ENCODE measurements at places on chromosomes 3 and 15.

DNA sequence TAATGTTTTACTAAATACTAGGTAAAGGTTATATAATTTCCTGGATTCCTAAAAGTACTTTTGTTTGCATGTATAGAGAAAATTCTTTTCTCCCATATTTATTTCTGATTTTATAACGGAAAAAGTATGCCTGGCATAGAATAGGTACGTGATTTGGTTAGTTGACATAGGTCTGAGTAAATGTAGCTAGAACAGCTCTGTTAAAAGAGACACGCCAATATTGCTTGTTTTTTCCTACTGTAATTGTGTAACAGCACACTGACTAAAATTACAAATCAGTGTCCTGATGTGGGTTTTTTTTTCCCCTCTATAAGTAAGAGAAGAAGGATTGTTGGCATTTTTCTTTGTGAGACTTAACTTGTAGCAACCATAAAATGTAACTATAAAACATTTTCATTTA lies 26.7 kb downstream of the KLHL24 start:
- no peak for DNase-seq

GRCh38 chr15:39279311-39279710 lies 301.6 kb upstream of the THBS1 start:
- DNase-seq = no peak

DNA sequence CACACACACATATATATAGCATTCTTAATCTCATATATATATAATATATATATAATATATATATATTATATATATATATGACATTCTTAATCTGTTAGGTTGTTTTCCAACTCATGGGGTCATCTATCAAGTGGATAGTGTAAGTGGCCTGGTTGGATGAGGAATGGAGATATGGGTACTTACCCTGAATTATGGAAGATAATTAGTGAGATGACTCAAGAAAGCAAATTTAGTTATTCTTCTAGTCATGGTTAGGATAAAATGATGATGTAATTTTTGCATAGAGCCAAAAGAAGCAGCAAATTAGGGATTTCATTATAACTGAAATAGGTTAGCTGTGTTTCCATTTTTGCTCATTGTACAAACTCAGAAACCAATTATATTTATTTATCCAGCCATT lies 448.2 kb downstream of the LPP start:
- DNase-seq = no peak

DNA sequence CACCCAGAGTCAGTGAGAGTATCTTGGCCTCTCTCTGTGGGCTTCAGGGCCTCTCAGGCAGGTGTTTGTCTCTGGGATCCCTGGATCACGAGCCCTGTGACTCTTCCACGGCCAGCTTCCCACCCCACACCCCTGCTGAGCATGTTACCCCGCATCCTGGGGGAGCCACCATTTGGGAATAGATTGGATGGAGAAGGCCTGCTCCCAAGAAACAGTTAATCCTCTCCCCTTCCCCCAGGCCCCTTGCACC lies 15.5 kb upstream of the SRP14 start:
- DNase-seq = no peak
